PC-3 (cell line): ENCODE measurements at places on chromosomes 4 and X.

- no peak for DNase-seq
These were observed 18.3 kb upstream of the PI4K2B start for GRCh38 chr4:25215511-25215910.

- no peak for DNase-seq
These were observed 21.4 kb upstream of the MRFAP1 start for GRCh38 chr4:6619116-6619465.

GRCh38 chr4:121140716-121141460 is 23.2 kb downstream of the TNIP3 start:
- DNase-seq: no peak

GRCh38 chrX:152154050-152154449 is 15.7 kb upstream of the MAGEA10 start:
- no peak for DNase-seq
